ENCODE measurements at places on chromosomes 4 and X.

- no peak for DNase-seq
Observed at GRCh38 chr4:34718576-34719245, 1525.6 kb downstream of the ARAP2 start.

GRCh38 chrX:51759055-51759839 is 16.0 kb downstream of the GSPT2 start:
- DNase-seq = no peak

DNA sequence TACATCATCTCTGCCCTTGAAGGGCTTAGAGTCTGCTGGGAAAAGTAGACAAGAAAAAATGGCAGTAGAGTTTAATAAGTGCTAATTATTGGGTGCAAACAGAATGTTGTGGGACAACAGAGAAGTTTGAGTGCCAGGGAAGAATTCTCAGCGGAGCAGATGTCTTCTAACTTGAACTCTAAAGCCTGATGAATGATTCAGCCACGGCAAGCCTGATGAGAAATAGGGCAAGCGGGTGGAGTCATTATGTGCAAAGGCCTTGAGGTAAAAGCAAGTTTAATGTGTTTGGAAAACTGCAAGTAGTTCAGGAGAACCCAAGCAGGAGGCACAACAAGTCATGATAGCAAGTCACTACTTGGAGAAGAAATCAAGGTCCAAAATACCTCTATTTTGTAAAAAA is 37.5 kb downstream of the GC start:
- DNase-seq = no peak

DNA sequence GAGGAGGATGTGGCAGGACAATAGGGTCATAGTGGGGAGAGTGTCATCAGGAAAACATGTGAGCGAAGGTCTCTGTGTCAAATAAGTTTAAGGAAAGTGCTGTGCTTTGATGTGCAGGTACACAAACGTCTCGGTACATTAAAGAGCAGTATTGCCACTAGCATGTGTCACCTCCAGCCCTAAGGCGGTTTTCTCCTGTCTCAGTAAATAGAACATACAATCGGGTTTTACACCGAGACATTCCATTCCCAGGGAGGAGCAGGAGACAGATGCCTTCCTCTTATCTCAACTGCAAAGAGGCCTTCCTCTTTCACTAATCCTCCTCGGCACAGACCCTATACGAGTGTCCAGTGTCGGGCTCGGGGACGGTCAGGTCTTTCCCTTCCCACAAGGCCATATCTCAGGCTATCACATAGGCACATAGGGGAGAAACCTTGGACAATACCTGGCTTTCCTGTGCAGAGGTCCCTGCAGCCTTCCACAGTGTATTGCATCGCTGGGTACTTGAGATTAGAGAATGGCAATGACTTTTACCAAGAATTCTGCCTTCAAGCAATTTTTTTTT is 684.5 kb downstream of the PDHA2 start:
- no peak for DNase-seq

- DNase-seq = no peak
Observed at GRCh38 chr4:52659722-52660261, 691 bp upstream of the USP46 start.

All from stimulated activated CD8-positive, alpha-beta memory T cell treated with anti-CD3 and anti-CD28 coated beads, Interleukin-12 subunit alpha, Interleukin-12 subunit beta, amount 100 ng/mL, for 4 hours (primary cell).